ENCODE measurements at places on chromosomes 7 and 10.

- no peak for DNase-seq
These were observed 361.6 kb upstream of the GRM3 start for GRCh38 chr7:86282014-86282682.

DNA sequence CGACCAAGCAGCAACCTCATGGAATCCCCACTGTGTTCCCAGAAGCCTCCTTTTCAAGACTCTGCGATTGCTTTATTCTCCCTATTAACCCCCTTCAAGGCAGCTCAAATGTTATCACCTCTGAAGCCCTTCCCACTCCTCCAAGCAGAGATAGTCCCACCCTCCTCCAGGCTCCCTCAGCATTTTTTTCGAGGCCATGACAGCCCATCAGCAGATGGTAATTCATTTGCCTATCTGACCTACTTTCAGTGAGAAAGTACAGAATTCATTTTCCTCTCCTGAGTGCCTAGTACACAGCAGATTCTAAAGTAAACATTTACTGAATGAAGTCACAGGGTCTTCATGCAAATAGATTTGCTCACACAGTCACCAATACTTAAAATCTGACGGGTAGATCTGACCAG lies 47.8 kb downstream of the HERPUD2 start:
- DNase-seq, result no peak

GRCh38 chr7:154804449-154804848 lies 198.5 kb downstream of the PAXIP1 start:
- DNase-seq, result no peak

DNA sequence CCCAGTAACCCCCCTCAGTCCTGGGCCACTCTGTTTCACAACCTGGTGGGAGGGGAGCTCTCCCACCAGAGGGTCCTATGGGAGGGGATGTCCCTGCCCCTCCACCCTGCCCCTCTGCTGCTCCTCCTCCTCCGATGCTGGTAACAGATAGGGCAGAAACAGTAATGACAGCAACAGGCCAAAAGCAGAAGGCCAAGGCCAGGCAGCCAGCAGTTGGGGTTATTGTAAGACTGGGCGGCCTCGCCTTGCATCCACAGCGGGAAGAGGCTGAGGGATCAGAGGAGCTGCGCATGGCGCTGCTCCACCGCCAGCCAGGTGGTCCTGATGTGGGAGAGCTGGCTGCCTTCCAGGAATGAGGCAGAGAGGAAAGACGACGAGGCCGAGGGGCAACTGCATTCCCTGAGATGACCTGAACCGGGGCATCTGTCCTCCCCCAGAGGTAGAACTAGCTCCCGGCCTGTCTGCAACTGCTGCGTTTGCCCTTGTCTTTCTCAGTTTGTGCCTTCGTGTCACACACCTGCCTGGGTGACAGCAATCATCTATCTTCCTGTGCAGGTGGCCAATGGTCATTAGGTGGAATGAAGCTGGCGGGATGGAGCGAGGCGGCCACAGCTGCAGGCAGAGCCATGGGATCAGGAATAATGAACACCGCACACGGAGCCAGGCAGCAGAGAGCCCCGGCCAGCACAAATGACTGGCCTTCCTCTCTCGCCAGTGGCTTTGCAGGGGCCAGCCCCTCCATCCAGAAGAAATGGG lies 54.0 kb upstream of the CACUL1 start:
- no peak for DNase-seq
